ENCODE measurements at places on chromosomes 12 and 14.

DNA sequence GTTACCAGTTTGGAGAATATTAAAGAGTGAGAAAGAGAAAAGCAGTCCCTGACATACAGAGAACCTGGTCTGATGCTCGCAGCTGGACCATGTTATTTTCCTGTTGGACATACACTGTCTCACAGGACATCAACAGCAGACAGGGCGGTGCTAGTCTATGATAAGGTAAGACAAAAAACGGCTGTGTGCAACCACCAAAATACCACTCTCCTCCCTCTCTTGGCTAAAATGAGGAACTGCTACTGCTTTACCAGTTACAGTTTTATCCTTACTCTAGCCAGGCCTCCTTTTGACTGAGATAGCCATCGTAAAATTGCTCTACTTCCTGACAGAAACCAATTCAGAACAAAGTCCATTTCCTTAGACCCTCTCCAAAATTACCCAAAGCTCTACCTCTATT lies 47.0 kb upstream of the ERGIC2 start:
- no peak for DNase-seq

- no peak for DNase-seq
Observed at GRCh38 chr12:48768147-48768546, 20.7 kb downstream of the ADCY6 start.

DNA sequence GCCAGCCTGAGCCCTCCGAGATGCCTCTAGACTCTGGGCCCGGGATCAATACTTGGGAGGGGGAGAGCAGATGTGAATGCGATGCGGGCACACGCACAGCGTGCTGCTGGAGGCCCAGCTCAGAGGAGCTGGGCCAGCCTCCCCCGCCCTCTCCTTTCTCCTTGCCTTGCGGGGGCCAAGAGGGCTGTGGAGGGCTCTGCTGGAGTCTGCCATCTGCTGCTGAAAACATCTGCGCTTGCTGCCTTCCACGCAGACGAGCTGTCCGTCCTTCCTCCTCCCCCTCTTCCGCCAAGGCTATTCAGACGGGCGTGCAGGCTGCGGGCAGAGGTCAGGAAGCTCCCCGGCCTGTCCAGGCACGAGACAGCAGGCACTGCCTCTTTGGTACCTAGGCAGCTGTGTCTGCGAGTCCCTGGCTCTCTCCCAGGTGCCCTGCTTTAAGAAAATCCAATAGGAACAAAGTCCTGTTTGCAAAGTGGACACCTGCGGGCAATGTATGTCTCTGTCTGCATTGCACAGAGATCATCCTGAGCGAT lies 75.2 kb downstream of the SPRING1 start:
- DNase-seq, result no peak

DNA sequence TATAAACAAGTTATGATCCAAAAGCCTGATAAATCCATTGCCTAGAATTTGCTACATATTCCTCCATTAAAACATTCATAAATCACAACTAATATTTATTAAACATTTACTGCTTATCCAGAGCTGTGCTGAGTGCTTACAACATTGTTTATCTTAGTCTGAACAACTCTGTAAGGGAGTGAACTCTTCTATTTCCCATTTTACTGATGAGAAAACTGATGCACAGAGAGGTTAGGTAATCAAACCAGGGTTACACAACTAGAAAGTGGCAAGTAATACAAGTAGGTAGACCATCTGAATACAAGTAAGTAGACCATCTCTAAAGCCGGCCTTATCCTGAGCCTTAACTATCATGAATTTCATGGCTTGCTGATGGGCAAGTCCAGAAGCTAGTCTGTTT lies 39.5 kb downstream of the WASHC3 start:
- no peak for DNase-seq

- no peak for DNase-seq
Observed at GRCh38 chr14:68775614-68776126, 17.2 kb downstream of the ZFP36L1 start.

All from right renal pelvis (tissue), 4 donors.